ENCODE measurements at places on chromosomes 7 and 10.

DNA sequence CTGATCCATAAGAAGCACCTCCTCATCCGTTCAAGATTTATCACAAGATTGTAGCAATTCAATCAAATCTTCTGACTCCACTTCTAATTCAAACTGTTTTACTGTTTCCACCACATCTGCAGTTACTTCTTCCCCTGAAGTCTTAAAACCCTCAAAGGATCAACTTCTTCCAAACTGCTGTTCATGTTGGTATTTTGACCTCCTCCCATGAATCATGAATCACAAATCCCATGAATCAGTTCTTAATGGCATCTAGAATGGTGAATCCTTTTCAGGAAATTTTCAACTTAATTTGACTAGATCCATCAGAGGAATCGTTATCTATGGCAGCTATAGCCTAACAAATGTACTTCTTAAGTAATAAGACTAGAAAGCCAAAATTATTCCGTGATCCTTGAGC, 122.3 kb downstream of the IMMP2L start:
- DNase-seq, result no peak

- no peak for DNase-seq
These were observed 61.0 kb downstream of the VTI1A start for GRCh38 chr10:112507988-112508387.

- DNase-seq, result no peak
These were observed 22.4 kb downstream of the SND1 start for GRCh38 chr7:127674361-127674760.

- no peak for DNase-seq
These were observed 88.4 kb upstream of the SLC25A13 start for GRCh38 chr7:96410126-96410839.

DNA sequence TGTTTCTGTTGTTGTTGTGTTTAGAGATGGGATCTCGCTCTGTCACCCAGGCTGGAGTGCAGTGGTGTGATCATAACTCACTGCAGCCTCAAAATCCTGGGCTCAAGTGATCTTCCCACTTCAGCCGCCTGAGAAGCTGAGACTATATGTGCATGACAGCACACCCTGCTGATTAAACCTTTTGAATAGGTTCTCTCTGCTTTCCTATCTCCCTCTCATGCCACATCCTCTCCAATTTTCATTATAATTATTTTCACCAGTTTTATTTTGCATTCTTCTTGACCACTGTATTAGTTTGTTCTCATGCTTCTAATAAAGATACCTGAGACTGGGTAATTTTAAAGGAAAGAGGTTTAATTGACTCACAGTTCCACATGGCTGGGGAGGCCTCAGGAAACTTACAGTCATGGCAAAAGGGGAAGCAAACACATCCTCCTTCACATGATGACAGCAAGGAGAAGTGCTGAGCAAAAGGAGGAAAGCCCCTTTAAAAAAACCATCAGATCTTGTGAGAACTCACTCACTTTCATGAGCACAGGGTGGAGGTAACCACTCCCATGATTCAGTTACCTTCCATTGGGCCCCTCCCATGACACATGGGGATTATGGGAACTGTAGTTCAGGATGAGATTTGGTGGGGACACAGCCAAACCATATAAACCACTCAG, 12.9 kb downstream of the AGK start:
- no peak for DNase-seq

DNA sequence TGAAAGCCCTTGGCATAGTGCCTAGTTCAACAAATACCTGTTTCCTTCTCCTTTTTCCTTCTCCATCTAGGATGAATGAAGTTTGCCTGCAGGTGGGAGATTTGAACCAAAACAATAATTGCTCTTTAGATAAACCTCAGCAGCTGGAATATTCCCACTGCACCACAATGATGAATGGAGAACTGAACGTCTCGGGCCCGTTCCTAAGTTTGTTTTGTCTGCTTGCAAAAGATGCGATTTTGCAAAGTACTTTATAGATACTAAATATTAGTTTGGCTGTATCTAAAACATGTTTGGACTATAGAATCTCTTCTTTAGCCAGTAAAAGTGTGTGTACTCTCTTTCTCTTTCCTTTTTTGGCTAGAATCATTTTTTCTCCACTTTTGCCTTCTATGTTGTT, 75.8 kb upstream of the BMPER start:
- no peak for DNase-seq

DNA sequence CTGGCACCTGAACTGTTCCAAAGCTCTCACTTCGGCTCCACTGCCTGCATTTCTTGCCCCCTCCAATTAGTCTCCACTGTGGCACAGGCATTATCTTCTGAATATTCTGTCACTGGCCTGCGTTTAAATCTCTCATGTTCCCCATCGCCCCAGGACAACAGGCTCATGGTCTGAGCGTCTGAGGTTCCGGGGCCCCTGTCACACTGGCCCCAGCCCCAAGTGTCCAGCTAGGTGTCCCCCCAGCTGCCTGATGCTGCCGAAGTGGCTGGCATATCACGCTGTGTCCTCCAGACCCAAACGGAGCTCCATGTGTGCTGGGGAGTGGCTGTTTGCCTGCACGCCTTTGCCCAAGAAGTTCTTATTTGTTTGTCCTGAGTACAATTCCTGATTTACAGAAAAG, 135.4 kb downstream of the TACC2 start:
- DNase-seq, result no peak

GRCh38 chr10:120838941-120839340, 12.2 kb upstream of the WDR11 start:
- DNase-seq, result no peak

DNA sequence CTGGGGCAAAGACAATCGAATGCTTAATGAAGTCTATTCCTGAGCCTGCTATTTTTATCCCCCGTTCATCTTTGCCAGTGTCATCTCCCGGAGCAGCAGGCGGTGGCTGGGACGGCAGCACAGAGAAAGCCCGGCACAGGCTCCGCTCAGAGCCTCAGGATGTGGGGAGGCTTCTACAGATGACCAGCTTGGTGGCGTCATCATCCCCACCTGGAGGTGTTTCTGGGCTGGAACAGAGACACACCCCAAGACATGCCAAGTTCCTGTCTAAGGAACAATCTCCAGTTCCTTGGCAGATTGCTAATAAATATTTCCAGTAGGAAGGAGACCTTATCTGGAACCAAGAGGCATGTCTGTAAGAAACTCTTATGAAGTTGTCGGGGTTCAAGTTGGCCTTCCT, 552.4 kb upstream of the MGMT start:
- DNase-seq, result no peak

- no peak for DNase-seq
These were observed 114.7 kb downstream of the RPS24 start for GRCh38 chr10:78148216-78148960.

DNA sequence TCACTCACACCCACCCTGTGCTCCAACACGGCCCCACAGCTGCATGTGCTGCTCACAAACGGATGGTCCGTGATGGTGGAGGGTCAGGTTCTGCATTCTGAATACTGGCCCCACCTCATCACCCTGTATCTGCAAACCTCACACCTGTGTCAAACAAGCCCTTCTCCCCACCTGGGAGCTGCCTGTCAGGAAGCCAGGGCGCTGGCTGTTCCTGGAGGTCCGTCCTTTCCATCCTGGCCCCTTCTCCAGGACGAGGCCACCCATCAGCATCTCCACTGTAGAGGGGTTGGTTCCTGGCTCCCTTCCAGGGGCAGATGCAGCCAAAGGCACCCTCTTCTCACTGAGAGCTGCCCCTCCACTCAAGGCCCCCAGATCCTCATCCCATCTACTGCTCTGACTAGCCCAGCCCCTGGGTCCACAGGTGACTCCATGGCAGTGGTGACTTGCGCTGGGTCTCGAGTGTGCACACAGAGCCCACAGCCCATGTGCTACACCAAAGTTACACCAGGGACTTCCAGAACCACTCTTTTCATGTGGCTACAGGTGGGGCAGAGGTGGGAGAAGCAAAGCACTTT, 229.4 kb downstream of the TNS3 start:
- DNase-seq, result no peak

DNA sequence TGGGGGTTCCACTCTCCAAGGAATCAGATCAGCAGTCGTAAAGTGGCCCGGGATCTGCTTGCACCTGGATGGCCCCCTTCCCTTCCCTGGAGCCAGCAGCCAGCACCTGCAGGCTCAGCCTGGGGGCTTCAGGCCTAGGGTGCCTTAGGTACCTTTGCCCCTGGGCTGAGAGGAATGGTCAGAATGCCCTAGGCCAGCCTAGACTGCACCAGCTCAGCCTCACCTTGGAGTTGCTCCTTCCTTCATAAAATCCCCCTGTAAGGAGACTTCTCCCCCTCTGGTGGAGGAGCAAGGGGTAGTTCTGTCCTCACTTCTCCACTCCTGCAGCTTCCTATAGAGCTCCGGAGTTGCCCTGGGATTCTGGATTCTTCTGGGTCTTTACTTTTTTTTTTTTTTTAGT, 32.4 kb upstream of the LBX1 start:
- no peak for DNase-seq

DNA sequence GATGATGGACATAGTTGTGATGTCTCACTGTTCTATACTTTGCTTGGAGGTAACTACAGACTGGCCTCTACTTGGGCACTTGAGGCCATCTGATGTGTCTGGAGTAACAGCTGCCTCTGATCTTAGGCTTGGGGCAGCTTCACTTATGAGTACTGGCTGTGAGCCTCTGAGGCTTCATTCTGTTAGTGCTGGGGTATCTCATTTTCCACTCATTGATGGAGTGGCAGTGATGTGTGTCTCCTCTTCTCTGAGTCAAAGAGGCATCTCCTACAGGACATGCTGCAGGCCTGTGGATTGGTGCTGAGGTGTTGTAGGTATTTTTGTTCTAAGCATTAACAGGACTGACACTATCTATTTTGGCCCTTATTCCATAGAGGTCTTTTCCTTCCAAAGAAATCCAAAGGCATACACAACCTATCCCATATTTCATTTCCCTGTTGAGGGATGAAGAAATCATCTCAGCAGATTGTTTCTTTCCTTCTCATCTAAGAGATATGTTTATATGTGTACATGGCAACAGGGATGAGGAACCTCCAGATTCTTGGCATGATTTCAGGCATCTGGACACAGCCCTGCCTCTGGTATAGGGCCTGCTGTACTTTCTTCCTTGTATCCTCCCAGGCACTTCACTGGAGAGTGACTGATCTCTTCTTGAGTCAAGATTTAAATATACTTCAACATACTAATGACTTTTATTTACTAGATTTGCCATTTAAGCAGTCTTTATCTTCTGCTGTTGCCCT, 65.7 kb upstream of the NOBOX start:
- DNase-seq, result no peak

DNA sequence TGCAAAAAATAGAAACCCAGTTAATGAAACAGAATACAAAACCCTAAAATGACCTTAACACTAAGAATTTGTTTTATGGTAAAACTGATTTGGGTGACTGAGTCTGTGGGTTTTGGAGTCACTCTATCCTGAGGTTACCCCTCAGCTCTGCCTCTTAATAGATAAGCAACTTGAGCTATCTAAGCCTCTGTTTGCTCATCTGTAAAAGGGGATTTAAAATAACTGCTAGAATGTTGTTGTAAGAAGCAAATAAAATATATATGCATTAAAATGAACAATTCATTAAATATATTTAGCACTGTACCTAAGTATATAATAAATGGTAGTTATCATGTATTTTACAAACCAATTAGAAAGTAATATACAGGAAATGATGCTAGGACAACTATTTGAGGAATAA, 115.4 kb downstream of the CABCOCO1 start:
- no peak for DNase-seq

GRCh38 chr10:103540722-103541121, 47.2 kb downstream of the NEURL1 start:
- no peak for DNase-seq

- no peak for DNase-seq
These were observed 3.8 kb upstream of the PKD2L1 start for GRCh38 chr10:100333661-100334440.

- DNase-seq, result no peak
These were observed 133.1 kb downstream of the SORCS3 start for GRCh38 chr10:104774234-104774633.

DNA sequence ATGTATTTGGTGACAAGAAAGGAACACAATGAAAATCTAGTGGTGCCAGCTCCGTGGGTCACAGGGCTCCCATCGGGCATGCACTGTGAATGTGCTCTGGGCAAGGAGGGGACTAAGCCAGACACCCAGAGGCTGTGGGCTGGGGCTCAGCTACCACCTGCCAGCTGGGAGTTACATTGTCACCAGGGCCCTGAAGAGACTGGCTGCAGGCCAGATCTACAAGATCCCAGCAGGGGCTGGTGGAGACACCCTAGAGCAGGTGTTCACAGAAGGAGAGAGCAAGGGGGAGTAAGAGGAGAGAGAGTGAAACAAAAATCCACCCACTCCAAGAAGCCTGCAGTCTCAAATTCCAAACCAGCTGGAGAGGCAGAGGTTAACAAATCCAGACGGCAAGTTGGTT, 116.6 kb upstream of the ADCY1 start:
- no peak for DNase-seq

GRCh38 chr7:98022531-98022930, 32.5 kb upstream of the OCM2 start:
- no peak for DNase-seq

GRCh38 chr7:4835398-4836205, 26.2 kb downstream of the PAPOLB start:
- DNase-seq, result no peak

GRCh38 chr10:55873485-55873884, 487.6 kb downstream of the ZWINT start:
- DNase-seq, result no peak

DNA sequence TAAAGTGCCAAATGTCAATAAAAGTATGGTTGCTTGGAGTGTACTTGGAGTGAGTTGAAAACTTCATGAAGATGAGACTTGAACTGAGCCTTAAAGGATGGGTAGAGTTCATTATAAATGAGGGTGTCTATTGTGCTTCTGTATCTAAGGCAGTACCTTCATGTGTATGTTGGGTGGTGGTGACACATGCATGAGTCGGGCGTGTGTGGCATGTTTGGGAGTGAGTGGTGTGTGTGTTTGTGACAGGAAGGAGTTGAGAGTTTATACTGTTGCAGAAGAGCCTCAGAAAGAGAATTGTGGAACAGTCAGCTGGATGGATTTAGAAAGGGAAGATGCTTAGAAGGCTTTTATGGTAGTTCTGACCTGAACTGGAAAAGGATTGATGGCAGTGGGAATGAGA, 6.0 kb upstream of the ZRANB1 start:
- DNase-seq, result no peak

- no peak for DNase-seq
These were observed 26.7 kb upstream of the CRHR2 start for GRCh38 chr7:30708983-30709382.

- no peak for DNase-seq
These were observed 172.2 kb upstream of the NEBL start for GRCh38 chr10:21069278-21069677.

DNA sequence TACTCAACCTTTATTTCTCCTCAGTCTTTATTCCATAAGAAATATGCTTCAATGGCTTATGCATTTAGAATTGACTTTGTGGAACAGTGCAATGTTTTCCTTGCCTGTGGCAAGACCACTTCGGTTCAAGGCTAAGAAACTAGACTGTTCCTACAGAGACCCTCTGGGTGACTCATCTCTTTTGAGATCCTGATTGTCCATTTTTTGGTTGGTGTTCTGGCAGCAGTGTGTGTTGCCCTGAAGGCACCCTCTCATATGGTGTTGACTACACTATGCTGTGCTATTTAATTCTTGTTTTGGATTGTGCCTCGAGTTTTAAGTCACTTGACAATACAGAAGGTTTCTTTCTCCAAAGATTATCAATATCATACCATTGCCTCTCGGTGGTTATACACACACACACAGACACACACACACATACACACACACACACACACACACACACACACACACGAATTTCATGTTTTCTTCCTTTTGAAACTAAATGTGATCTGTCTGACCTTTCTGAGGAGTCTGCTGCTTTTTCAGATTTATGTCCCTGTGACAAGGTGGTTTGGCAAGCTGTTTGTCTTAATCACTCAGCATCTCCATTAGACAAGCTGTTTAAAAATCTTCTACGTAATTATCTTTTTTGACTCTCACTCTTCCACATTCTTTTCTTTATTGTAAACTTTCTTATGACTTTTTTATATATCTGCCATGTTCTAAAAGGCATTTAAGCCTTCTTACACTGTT, 187.2 kb downstream of the VTI1A start:
- no peak for DNase-seq
